Daoy (cell line): ENCODE measurements at places on chromosomes 2 and 18. TPM values are rescaled to one million over a fixed set of nuclear protein-coding genes. Genes with fewer than 3 reads are reported as not detected.

Gene DLX2
- 0.51 and 2.2 TPM in 2 replicates for total RNA-seq

Gene TBC1D8
- total RNA-seq, result 4.4 and 5.1 TPM in 2 replicates

Gene STPG4
- total RNA-seq, result not detected in 2 replicates

Gene BBS5
- total RNA-seq, result 3.7 and 6.7 TPM in 2 replicates

Gene KCNJ3
- total RNA-seq, result not detected in 2 replicates

Gene OTOF
- total RNA-seq, result not detected in 2 replicates

Gene LYPD1
- total RNA-seq, result 130 and 153 TPM in 2 replicates

Gene TRIM43
- total RNA-seq, result not detected in 2 replicates

Gene PLGLB1
- total RNA-seq, result 0.29 and 1.3 TPM in 2 replicates

Gene ASB18
- not detected in 2 replicates for total RNA-seq

Gene ST8SIA3
- total RNA-seq, result not detected in 2 replicates

Gene RGPD4
- total RNA-seq, result not detected in 2 replicates
